Activated CD4-positive, alpha-beta T cell treated with anti-CD3 and anti-CD28 coated beads for 1 hour (primary cell): ENCODE measurements at places on chromosomes 2 and 18.

DNA sequence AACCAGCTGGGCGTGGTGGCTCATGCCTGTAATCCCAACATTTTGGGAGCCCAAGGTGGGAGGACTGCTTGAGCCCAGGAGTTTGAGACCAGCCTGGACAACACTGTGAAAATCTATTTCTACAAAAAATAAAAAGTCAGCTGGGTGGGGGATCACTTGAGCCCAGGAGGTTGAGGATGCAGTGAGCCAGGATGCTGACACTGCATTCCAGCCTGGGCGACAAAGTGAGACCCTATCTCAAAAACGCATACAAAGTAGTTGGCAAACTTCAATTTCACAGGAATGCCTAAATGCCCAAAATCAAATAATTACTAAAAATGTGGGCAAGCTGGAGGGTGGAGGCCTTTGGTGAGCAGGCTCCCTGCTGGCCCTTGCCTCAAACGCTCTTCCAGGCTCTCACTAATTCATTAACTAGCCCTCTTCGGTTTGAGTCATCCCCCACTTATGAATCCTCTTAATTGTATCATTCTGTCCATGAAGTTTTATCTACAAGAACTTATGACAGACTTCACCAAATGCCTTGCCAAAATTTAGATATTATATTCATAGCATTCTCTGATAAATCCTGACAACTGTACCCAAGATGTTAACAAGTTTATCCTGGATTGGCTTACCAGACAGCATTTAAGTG, 68.7 kb upstream of the ZFP36L2 start:
- DNase-seq = no peak

- no peak for DNase-seq
Measured at GRCh38 chr2:206424134-206424533, 19.2 kb upstream of the ADAM23 start.

- peak; percentile 51 for DNase-seq
Measured at GRCh38 chr2:29014811-29015421, 33.8 kb downstream of the TOGARAM2 start.

DNA sequence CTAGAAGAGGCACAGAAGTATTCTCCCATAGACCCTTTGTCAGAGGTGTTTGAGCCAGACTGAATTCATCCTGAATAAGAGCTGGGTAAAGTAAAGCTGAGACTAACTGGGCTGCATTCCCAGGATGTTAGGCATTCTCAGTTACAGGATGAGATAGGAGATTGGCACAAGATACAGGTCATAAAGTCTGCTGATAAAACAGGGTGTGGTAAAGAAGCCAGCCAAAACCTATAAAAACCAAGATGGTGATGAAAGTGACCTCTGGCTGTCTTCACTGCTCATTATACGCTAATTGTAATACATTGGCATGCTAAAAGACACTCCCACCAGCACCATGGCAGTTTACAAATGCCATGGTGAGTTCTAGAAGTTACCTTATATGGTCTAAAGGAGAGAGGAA, 364.9 kb upstream of the TMEFF2 start:
- DNase-seq = no peak

DNA sequence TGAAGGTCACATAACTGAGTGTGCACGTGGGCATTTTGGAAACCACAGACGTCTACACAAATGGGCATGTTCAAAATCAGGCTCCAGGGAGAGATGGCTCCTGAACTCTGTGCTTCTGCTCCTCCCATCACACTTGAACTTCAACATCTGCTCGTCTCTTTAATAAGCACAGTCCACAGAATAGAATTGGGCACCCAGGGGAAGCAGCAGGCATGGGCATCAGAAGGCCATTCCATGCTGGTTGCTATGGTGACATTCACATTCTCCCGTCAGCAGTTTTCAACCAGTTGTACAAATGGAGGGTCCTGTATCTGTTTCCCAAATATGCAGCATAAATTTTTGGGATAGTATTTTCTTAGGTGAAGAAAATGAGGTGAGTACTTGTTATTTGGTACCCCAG, 183.7 kb upstream of the COPS8 start:
- DNase-seq = no peak
